A549 treated with CpdA at 1 μM for 4 hours (cell line): ENCODE measurements at places on chromosomes 4 and X. TPM values are rescaled to one million over a fixed set of nuclear protein-coding genes. Genes with fewer than 3 reads are reported as not detected.

Gene RTL5
- total RNA-seq: 2.3 to 2.6 TPM (median 2.5 TPM) in 5 replicates

Gene KLHL5
- 39.2 to 63.8 TPM (median 51.5 TPM) in 5 replicates for total RNA-seq

Gene MRPL1
- 20.3 to 27.4 TPM (median 23.0 TPM) in 5 replicates for total RNA-seq

Gene GPR143
- total RNA-seq: 0.09 to 0.13 TPM (median 0.09 TPM) in 3 of 5 replicates, not detected in the others

Gene PAGE2
- not detected in 5 replicates for total RNA-seq

Gene L1CAM
- 19.6 to 26.8 TPM (median 21.1 TPM) in 5 replicates for total RNA-seq

Gene FAM53A
- 0.49 to 1.4 TPM (median 1.0 TPM) in 5 replicates for total RNA-seq

Gene CXCL9
- total RNA-seq: not detected in 5 replicates

Gene CSAG2
- not detected in 5 replicates for total RNA-seq

Gene PTCHD1
- not detected in 5 replicates for total RNA-seq

Gene AWAT2
- total RNA-seq: not detected in 5 replicates

Gene ADGRG4
- not detected in 5 replicates for total RNA-seq

Gene AMOT
- 0.02 to 0.54 TPM (median 0.07 TPM) in 3 of 5 replicates, not detected in the others for total RNA-seq

Gene FOXP3
- total RNA-seq: 0.12 to 0.19 TPM (median 0.17 TPM) in 5 replicates

Gene SPANXN3
- total RNA-seq: not detected in 5 replicates

Gene ADGRG2
- total RNA-seq: 5.8 to 6.2 TPM (median 6.2 TPM) in 5 replicates

Gene DMRTC1B
- 0.03 to 0.09 TPM in 2 of 5 replicates, not detected in the others for total RNA-seq

Gene ARMCX6
- total RNA-seq: 42.0 to 46.9 TPM (median 46.6 TPM) in 5 replicates

Gene CYP4V2
- 2.4 to 3.6 TPM (median 2.9 TPM) in 5 replicates for total RNA-seq

Gene CYTL1
- total RNA-seq: not detected in 5 replicates

Gene GAGE12F
- not detected in 5 replicates for total RNA-seq

Gene HMX1
- total RNA-seq: 0.13 to 0.21 TPM (median 0.13 TPM) in 4 of 5 replicates, not detected in the other

Gene PNPLA4
- total RNA-seq: 8.0 to 13.0 TPM (median 11.6 TPM) in 5 replicates

Gene TASL
- not detected in 5 replicates for total RNA-seq

Gene ETDA
- not detected in 5 replicates for total RNA-seq

Gene DIPK2B
- not detected in 5 replicates for total RNA-seq

Gene SPATA4
- total RNA-seq: 0.18 to 0.78 TPM (median 0.20 TPM) in 3 of 5 replicates, not detected in the others

Gene MCTS1
- total RNA-seq: 91.5 to 106 TPM (median 92.8 TPM) in 5 replicates

Gene LRIT3
- total RNA-seq: 0.05 to 0.07 TPM (median 0.06 TPM) in 5 replicates

Gene NDST3
- total RNA-seq: not detected in 5 replicates

Gene P2RY8
- total RNA-seq: 0.01 to 0.03 TPM in 2 of 5 replicates, not detected in the others

Gene DGKK
- total RNA-seq: not detected in 5 replicates

Gene SYTL5
- total RNA-seq: 0.34 to 0.52 TPM (median 0.41 TPM) in 5 replicates

Gene HSPA4L
- 9.6 to 10.8 TPM (median 10.0 TPM) in 5 replicates for total RNA-seq

Gene ZNF275
- 4.6 to 5.8 TPM (median 5.5 TPM) in 5 replicates for total RNA-seq

Gene NXF2B
- total RNA-seq: not detected in 5 replicates

Gene RAB33A
- 0.14 to 0.47 TPM (median 0.28 TPM) in 5 replicates for total RNA-seq

Gene CLGN
- total RNA-seq: 5.0 to 7.0 TPM (median 5.2 TPM) in 5 replicates

Gene CD40LG
- not detected in 5 replicates for total RNA-seq

Gene USP51
- 0.32 to 0.71 TPM (median 0.52 TPM) in 5 replicates for total RNA-seq

Gene GPC3
- 0.16 TPM in 1 of 5 replicates, not detected in the others for total RNA-seq

Gene GYPE
- total RNA-seq: not detected in 5 replicates

Gene CT45A3
- total RNA-seq: 0.24 to 0.32 TPM in 2 of 5 replicates, not detected in the others

Gene TKTL1
- 0.10 to 0.23 TPM in 2 of 5 replicates, not detected in the others for total RNA-seq

Gene RHOH
- 0.08 to 0.57 TPM (median 0.16 TPM) in 4 of 5 replicates, not detected in the other for total RNA-seq

Gene NR3C2
- total RNA-seq: 0.01 to 0.13 TPM in 2 of 5 replicates, not detected in the others

Gene IBSP
- not detected in 5 replicates for total RNA-seq

Gene VCX2
- total RNA-seq: not detected in 5 replicates

Gene BANK1
- total RNA-seq: 0.58 to 1.1 TPM (median 0.80 TPM) in 5 replicates

Gene SEC31A
- total RNA-seq: 79.5 to 88.5 TPM (median 81.5 TPM) in 5 replicates

Gene SAP30
- 18.5 to 22.8 TPM (median 20.8 TPM) in 5 replicates for total RNA-seq
